ENCODE measurements at places on chromosomes 16 and 17. TPM values are rescaled to one million over a fixed set of nuclear protein-coding genes. Genes with fewer than 3 reads are reported as not detected.

GRCh38 chr17:51595826-51596398 is 335.6 kb downstream of the UTP18 start:
- no peak for DNase-seq

GRCh38 chr17:69466451-69466850 is 52.0 kb downstream of the MAP2K6 start:
- no peak for DNase-seq

- peak; percentile 87 for DNase-seq
Measured at GRCh38 chr16:4315186-4316107, at the start of gene GLIS2. GLIS2 (plus strand) TSS chr16:4316067; CDS start chr16:4332281, 16,214 bp downstream.

The PPY gene
- not detected for total RNA-seq

GRCh38 chr16:63856537-63856936 is 1265.3 kb downstream of the CDH11 start:
- no peak for DNase-seq
